ENCODE measurements at places on chromosomes 4 and X.

GRCh38 chrX:150308532-150309157 is 54.5 kb upstream of the MAMLD1 start:
- no peak for DNase-seq

GRCh38 chrX:13248867-13249486 is 70.9 kb downstream of the ATXN3L start:
- DNase-seq, result no peak

DNA sequence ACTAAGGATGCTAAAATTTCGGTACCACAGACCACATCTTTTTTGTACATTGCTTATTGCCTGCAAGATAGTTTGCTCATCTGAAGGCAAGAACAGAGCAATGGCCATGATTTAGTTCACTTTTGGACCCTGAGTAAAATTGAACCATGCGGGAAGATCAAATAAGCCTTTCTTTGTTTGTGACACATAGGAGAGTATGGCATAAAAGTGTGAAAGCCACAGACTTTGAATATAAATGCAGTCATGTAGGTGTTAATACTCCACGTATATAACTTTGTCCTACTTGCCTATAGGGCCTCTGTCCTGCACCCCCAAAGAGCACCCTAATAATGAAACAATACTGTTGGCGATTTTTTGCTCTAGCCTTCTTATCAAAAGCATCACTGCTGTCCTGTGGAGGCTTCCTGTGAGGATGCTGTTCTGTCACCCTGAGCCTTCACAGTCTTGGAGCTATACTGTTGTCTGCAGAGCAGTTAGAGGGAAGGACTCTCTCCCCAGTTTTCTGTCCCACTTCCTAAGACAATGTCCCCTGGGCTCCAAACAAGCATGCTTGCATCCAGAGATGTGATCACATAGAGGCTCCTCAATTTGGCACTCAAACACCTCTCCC is 10.2 kb upstream of the CXCL13 start:
- DNase-seq, result no peak

DNA sequence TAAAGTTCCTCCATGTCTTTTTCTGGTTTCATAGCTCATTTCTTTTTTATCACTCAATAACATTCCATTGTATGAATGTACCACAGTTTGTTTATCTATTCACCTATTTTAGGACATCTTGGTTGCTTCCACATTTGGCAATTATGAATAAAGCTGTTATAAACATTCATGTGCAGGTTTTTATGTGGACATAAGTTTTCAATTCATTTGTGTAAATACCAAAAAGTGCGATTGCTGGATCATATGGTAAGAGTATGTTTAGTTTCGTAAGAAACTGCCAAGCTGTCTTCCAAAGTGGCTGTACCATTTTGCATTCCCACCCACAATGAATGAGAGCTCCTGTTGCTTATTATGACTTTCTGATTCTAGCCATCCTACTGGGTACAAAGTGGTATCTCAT is 36.3 kb upstream of the ZFX start:
- no peak for DNase-seq

- no peak for DNase-seq
These were observed 31.9 kb downstream of the CASP6 start for GRCh38 chr4:109671350-109671749.

GRCh38 chr4:11120435-11120834 is 308.3 kb downstream of the HS3ST1 start:
- no peak for DNase-seq

- DNase-seq, result no peak
These were observed 75.0 kb downstream of the MAMLD1 start for GRCh38 chrX:150438165-150438564.

DNA sequence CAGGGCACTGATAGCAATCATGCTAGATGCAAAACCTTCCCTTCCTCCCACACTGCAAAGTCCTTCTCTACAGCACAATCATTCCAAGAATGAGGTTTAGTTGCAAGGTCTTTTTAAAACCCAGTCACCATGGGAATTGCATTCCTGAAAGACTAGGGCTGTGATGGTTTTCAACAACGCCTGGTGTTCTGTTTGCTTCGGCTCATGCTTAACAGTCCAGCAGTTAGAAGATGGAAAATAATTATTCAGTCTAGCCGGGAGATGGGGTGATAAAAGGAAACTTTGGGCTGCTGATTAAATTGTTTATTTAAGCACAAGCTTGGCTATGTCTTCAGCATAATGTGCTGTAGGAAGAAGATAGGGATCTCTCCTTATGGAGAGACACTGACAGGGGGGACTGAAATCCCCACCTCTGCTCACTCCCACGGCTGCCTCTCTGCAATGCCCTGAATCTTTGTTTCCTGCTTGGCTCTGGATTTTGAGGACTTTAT is 211.4 kb downstream of the MID1IP1 start:
- DNase-seq, result no peak

- DNase-seq, result no peak
These were observed 19.8 kb downstream of the SNX25 start for GRCh38 chr4:185229021-185229818.

DNA sequence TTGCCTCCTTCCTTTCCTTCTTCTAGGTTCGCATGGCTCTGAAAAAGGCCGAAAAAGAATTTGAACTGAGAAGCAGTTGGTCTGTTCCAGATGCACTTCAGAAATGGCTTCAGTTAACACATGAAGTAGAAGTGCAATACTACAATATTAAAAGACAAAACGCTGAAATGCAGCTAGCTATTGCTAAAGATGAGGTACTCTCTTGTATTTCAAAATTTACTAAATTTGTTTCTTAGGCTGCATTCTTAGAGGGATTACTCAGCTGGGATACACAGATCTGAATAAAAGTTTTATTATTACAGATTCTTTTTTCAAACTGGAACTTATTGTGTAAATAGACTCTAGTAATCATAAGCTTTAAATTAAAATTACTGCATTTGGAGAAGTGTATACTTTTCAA is 146.9 kb downstream of the STIM2 start:
- DNase-seq, result no peak

GRCh38 chr4:1841887-1842210 is 14.1 kb downstream of the LETM1 start:
- DNase-seq, result no peak

GRCh38 chrX:17549107-17549651 is 174.2 kb downstream of the NHS start:
- no peak for DNase-seq

DNA sequence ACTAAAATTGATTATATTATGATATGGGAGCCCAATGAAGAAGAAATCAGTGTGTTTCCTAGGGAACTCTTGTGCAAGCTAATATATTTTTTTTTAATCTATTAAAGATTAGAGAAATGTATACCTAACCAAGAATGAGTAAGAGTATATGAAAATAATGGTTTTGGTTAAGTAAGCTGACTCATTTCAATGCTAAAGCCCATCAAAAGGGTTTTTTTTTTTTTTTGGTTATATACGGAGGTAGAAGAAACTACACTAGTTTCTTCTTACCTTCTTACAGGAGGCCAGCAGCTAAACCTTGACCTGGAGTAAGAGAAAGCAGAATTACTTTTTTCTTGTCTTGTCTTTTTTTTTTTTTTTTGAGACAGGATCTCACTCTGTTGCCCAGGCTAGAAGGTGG is 27.5 kb downstream of the RUFY3 start:
- no peak for DNase-seq

GRCh38 chr4:59671037-59671436 is 1529.1 kb upstream of the ADGRL3 start:
- no peak for DNase-seq

DNA sequence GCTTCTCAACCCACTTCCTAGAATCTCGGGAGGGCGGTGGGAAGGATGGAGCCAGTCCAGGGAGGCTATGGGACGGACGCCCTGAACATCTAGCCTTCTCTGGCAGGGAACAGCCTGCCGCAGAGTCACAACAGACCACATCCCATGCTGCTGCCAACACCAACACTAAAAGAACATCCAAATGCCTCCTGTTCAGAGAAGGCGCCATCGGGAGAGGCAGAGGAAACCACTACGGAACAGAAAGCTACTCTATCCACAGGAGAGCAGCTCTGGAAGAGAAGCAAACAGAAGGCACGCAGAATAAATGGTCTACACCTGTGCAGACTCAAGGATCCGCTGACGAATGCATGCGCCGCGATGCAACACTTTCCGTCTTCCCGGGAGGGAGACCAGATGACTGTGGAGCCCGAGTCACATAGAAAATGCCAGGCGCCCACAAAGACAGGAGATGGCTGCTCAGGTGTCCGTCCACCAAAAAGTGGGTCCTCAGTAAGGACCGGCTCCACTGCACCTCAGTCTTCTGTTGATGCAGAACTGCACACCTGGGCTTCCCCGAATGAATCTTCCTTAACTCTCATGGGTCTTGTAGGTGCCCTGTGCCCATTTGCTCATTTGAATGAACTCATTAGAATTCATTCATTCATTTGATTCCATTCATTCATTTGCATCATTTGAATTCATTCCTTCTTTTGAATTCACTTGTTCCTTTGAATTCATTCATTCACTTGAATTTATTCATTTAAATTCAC is 217.5 kb downstream of the DHRSX start:
- DNase-seq, result no peak

DNA sequence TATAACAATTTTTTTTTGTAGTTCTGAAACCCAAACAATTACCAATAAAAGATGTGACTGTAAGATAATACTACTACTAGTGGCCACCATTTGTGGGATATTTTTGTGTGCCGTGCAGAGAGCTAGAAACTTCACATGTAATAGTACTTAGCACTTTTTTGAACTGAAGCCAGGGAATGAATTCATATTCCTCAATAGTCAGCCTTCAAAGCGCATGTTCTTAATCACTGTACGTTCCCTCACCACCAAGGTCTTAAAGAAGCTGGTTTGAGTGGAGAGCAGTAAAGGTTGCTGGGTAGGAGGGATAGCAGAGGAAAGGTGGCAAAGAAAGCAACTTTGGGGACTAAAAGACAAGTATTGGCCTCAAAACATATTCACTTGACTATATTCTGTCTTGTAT is 9.6 kb upstream of the RUFY3 start:
- no peak for DNase-seq

DNA sequence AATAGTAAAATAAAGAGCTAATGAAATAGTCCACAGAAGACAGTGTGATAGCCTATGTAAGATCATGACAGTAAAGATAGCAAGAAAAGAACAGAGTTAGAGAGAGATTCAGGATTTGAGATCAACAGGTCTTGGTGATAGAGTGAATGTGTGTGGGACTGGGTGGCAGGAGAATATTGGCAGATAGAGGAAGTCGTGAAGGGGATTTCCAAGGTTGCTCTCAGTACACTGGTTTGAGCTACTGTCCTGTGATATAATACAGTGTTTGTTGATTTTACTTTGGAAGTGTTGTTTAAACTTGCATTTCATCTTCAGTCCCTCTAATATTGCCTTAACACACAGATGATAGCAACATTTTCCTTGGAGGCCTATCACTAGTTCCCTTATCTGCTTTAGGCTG is 44.1 kb downstream of the DTHD1 start:
- DNase-seq, result no peak

- no peak for DNase-seq
These were observed 95.7 kb downstream of the PSAPL1 start for GRCh38 chr4:7338876-7339623.

DNA sequence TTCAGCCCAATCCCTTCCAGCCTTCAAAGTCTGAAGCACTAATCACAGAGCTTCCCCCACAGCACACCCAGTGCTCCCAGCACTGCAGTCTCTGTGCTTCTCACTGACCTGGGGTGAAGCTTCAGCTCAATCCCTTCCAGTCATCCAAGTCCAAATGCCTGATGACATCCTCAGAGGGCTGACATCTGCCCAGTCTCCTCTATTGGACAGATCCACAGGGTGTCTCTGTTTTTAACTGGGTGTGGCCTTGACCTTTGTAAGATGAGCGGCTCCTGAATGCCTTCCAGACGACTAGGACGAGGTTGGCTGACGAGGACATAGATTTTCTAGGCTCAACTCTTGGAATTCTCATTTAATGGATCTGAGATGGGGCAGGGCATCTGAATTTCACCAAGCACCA is 7.6 kb upstream of the SLC2A9 start:
- no peak for DNase-seq

GRCh38 chrX:44643723-44644122 is 101.1 kb upstream of the FUNDC1 start:
- DNase-seq, result no peak

DNA sequence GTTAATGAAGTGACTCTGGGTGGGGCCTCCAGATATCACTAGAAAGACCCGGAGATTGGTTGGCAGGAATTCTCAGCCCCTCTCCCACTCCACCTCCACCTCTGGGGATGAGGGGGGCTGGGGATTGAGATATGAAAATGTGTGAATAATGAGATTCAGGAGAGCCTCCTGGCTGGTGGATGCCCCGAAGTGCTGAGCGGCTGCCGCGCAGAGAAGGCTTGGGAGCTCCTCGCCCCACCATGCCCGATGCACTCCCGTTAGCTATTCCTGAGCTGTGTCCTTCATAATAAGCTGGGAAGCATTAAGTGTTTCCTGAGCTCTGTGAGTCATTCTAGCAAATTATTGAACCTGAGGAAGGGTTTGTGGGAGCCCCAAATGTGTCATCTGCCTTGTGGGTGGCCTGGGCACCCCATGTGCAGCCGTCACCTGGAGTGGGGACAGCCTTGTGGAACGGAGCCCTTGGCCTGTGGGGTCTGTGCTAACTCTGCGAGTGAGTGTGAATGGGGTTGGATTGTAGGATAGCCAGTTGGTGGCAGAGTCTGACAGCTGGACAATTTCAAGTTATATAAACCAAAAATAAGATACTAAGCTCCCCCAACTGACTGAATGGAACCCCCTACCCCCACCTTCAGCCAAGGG is 4.4 kb upstream of the MAEA start:
- DNase-seq, result no peak

- DNase-seq, result no peak
These were observed 91.1 kb upstream of the SMAD1 start for GRCh38 chr4:145390571-145390970.

GRCh38 chrX:18017411-18017810 is 156.3 kb upstream of the RAI2 start:
- DNase-seq, result no peak
